ENCODE measurements at places on chromosomes 3 and 15. TPM values are rescaled to one million over a fixed set of nuclear protein-coding genes. Genes with fewer than 3 reads are reported as not detected.

GHSR gene
- total RNA-seq: not detected

THSD4 gene
- 53.8 TPM for total RNA-seq

PDHB gene
- total RNA-seq: 49.9 TPM

LRRN1 gene
- 4.8 TPM for total RNA-seq

NT5DC2 gene
- total RNA-seq: 29.6 TPM

LRTM1 gene
- not detected for total RNA-seq

TRPC1 gene
- total RNA-seq: 25.5 TPM

PLSCR2 gene
- total RNA-seq: 1.4 TPM

CPB1 gene
- 5.0 TPM for total RNA-seq

ERICH6 gene
- not detected for total RNA-seq

MYO5C gene
- total RNA-seq: 7.8 TPM

ASB14 gene
- total RNA-seq: not detected

PAK2 gene
- 59.5 TPM for total RNA-seq

DUSP7 gene
- total RNA-seq: 36.8 TPM

IQSEC1 gene
- total RNA-seq: 84.7 TPM

VEPH1 gene
- not detected for total RNA-seq

DPPA4 gene
- total RNA-seq: not detected

SH3GL3 gene
- 0.62 TPM for total RNA-seq

GOLGA8S gene
- 0.52 TPM for total RNA-seq

ABI3BP gene
- 213 TPM for total RNA-seq

RTP3 gene
- not detected for total RNA-seq

OR5K4 gene
- total RNA-seq: not detected

ST6GAL1 gene
- 80.3 TPM for total RNA-seq

TGM5 gene
- not detected for total RNA-seq

MORF4L1 gene
- total RNA-seq: 363 TPM

PRKCI gene
- 33.0 TPM for total RNA-seq
